Spleen (tissue), 13 donors: ENCODE measurements at places on chromosomes 4 and X. TPM values are rescaled to one million over a fixed set of nuclear protein-coding genes. Genes with fewer than 3 reads are reported as not detected.

DNA sequence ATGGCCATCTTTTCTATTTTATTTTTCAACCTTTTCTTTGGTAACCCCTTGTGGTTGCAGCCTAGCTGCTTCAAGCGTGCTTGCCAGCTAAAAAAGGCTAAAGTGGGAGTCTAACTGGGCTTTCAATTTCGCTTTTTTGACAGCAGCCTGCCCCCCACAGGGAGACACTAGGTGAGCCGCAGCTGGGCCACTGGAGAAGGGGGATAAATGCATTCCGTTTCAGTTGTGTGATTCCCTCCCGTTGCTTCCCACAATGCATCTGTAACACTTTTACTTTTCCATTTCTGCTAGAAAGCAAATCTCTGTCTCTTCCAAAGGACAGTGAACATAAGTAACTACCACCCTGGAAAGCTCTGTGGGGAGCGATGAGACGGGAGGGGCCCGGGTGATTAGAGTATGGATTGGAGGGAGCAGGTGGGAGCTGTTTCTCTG lies 86.3 kb upstream of the RAPGEF2 start:
- H3K4me1 ChIP-seq, result peaks cover 8% of the 10 kb centered on the region
- H3K27me3 ChIP-seq, result no peaks in the 10 kb centered on the region

DNA sequence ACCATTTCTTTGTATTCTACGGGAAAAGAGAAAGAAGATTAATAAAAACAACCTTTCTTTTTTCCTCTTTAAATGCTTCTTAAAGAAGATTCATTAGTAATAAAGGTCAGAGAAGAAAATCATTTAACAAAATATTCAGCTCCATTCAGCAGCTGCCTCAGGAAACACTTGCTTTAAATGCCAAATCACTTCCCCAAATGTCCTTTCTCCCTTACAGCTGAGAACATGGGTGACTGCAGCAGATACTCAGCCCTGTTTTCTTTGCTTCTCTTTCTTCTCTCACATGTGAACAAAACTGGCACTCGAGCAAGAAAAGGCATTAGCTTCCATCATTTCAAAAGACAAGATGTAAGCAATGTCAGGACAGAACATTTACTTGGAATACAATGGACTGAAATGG lies 120.2 kb downstream of the INPP4B start:
- no peak overlapping the region for H3K4me3 ChIP-seq
- no peaks in the 10 kb centered on the region for H3K4me1 ChIP-seq
- DNase-seq, result no peak

DNA sequence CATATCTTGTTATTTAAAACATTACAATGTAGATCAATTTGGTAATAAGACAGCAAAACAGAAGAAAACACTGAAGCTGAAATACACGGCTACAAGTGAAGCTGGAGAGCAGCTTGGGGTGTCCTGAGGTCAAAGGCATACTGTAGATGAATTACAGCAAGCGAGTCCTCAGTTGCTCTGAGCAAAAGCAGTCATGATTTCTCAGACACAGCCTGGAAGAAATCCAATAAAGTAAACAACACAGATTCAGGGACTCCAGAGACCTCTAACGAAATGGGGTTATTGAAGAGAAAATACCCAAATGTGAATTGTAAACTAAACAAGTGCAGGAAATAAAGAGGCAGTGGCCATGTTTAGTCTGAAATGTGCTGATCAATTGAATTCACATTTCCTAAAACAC lies 324.4 kb downstream of the CAMK2D start:
- no peaks in the 10 kb centered on the region for H3K36me3 ChIP-seq
- no peak for DNase-seq
- no peaks in the 10 kb centered on the region for H3K27me3 ChIP-seq
- peak overlapping the region; percentile 37 for H3K27ac ChIP-seq

- peak overlapping the region; percentile 66 for H3K4me3 ChIP-seq
- peaks cover 67% of the 10 kb centered on the region for H3K4me1 ChIP-seq
Observed at GRCh38 chr4:6781561-6781960, 966 bp upstream of the KIAA0232 start.

GRCh38 chr4:56733352-56733751 lies 52.3 kb upstream of the HOPX start:
- H3K27me3 ChIP-seq, result no peaks in the 10 kb centered on the region
- H3K36me3 ChIP-seq, result no peaks in the 10 kb centered on the region
- H3K4me1 ChIP-seq, result no peaks in the 10 kb centered on the region
- no peak overlapping the region for H3K4me3 ChIP-seq
- DNase-seq, result no peak
- H3K27ac ChIP-seq, result no peak overlapping the region

DNA sequence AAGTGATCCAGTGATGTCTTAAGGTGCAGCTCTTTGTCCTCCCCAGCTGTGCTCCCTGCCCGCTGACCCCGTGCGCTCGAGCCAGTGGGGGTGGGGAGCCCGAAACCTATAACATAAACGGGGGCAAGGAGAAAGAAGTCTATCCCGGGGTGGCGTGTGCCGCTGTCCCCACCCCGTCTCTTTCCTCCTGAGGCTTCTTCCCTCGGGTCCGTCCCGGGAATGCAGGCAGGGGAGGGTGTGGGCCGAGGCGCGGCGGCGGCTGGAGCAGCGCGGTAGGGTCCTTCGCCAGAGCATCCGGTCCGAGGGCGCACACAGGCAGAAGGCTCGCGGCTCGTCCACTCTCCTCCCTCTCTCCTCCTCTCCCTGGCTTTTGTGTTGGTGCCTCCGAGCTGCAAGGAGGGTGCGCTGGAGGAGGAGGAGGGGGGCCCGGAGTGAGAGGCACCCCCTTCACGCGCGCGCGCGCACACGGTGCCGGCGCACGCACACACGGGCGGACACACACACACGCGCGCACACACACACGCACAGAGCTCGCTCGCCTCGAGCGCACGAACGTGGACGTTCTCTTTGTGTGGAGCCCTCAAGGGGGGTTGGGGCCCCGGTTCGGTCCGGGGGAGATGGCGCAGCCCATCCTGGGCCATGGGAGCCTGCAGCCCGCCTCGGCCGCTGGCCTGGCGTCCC lies at the start of gene RAB33A:
RAB33A (plus strand) TSS at position 517 of the 681 bp plus-strand sequence; CDS start at position 618, 101 bp downstream.
- peak within 1 kb of the TSS; percentile 48 for H3K4me3 ChIP-seq
- H3K27me3 ChIP-seq, result no peaks in the 10 kb centered on the region
- peak within 1 kb of the TSS; percentile 76 for H3K27ac ChIP-seq
- peaks cover 3% of the 10 kb centered on the region for H3K4me1 ChIP-seq

- DNase-seq, result no peak
- H3K27me3 ChIP-seq, result no peaks in the 10 kb centered on the region
- no peak overlapping the region for H3K4me3 ChIP-seq
- H3K27ac ChIP-seq, result no peak overlapping the region
- no peaks in the 10 kb centered on the region for H3K4me1 ChIP-seq
Observed at GRCh38 chr4:142961866-142962265, 115.8 kb upstream of the INPP4B start.

DNA sequence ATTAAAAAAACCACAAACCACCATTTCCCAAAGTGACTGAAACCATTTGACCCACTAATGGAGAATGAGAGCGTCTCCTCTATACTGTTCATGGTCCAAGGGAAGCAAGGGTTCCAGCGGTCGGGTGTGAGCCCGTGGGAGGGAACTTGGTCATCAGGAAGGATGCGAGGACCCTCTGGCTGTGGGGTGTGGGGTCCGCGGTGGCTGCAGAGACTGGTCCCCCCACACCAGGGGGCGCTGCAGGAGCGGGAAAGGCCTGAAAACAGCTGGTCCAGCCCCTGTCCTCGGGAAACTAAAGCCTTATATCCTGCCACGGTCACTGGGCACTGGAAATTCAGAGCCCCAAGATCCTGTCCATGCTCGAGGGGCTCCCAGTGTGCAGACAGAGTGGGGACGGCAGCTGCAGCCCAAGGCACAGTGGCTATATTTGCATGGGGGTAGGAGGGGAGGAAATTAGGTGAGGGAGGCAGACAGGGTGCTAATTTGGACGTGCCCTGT lies 4.3 kb downstream of the BLOC1S4 start:
- H3K36me3 ChIP-seq, result no peaks in the 10 kb centered on the region
- H3K4me1 ChIP-seq, result peaks cover 44% of the 10 kb centered on the region
- no peak overlapping the region for H3K4me3 ChIP-seq

GRCh38 chr4:40099010-40099409 lies 42.4 kb downstream of the N4BP2 start:
- DNase-seq, result no peak
- no peaks in the 10 kb centered on the region for H3K4me1 ChIP-seq
- no peaks in the 10 kb centered on the region for H3K36me3 ChIP-seq
- no peaks in the 10 kb centered on the region for H3K27me3 ChIP-seq
- no peak overlapping the region for H3K4me3 ChIP-seq

- no peak overlapping the region for H3K27ac ChIP-seq
- H3K4me3 ChIP-seq, result no peak overlapping the region
- DNase-seq, result no peak
- no peaks in the 10 kb centered on the region for H3K36me3 ChIP-seq
- no peaks in the 10 kb centered on the region for H3K27me3 ChIP-seq
Observed at GRCh38 chr4:154591890-154592289, 1.3 kb upstream of the FGA start.

DNA sequence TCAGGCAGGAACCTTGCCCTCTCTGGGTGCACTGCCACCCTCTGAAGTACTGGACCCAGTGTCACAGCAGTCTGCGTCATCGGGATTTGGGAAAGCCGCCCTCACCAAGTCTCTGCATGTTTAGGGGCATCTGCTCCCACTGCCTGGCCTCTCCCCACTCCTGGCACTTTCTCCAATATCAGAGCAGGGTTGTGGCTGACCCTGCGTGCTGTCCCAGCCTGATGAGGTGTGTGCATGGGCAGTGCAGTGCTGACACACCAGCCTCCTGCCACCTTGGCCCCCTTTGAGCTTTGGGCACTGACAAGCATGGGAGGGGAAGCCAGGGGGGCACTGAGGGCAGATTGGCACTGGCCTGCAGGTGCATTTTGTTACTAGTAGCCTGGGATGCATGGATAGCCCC lies 652.5 kb downstream of the GABRG1 start:
- no peaks in the 10 kb centered on the region for H3K36me3 ChIP-seq
- H3K27me3 ChIP-seq, result no peaks in the 10 kb centered on the region
- peak; percentile 53 for DNase-seq
- no peak overlapping the region for H3K27ac ChIP-seq

- H3K4me1 ChIP-seq, result no peaks in the 10 kb centered on the region
- H3K27me3 ChIP-seq, result no peaks in the 10 kb centered on the region
- H3K4me3 ChIP-seq, result no peak overlapping the region
Observed at GRCh38 chrX:154991039-154991438, 31.5 kb downstream of the F8 start.

- no peak overlapping the region for H3K4me3 ChIP-seq
- no peaks in the 10 kb centered on the region for H3K36me3 ChIP-seq
- H3K27ac ChIP-seq, result no peak overlapping the region
Observed at GRCh38 chrX:116009346-116009745, 161.2 kb upstream of the AGTR2 start.

DNA sequence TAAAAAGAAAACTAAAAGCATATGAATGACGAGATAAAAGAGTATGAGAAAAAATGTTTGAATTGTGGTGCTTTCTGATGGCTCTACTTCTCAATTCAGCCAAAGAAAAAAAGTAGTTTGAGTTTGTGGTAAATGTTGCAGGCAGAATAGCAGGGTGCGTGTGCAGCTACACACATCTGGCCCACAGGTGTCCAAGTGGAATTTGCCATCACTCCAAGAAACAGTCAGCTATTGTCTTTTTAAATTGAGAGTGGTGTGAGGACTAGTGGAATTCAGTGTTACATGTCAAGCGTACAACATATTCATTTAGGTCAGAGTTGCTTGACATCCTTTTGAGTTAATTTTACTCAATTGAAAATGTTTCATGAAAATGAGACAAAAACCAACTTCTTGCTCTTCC lies 424.8 kb upstream of the MAD2L1 start:
- no peak overlapping the region for H3K4me3 ChIP-seq
- no peaks in the 10 kb centered on the region for H3K36me3 ChIP-seq
- H3K27ac ChIP-seq, result no peak overlapping the region
- H3K4me1 ChIP-seq, result no peaks in the 10 kb centered on the region
- DNase-seq, result no peak

- no peaks in the 10 kb centered on the region for H3K4me1 ChIP-seq
- no peaks in the 10 kb centered on the region for H3K36me3 ChIP-seq
- H3K4me3 ChIP-seq, result no peak overlapping the region
- peaks cover under 1% of the 10 kb centered on the region for H3K27me3 ChIP-seq
- DNase-seq, result no peak
Observed at GRCh38 chr4:6206771-6207290, 6.5 kb upstream of the JAKMIP1 start.

DNA sequence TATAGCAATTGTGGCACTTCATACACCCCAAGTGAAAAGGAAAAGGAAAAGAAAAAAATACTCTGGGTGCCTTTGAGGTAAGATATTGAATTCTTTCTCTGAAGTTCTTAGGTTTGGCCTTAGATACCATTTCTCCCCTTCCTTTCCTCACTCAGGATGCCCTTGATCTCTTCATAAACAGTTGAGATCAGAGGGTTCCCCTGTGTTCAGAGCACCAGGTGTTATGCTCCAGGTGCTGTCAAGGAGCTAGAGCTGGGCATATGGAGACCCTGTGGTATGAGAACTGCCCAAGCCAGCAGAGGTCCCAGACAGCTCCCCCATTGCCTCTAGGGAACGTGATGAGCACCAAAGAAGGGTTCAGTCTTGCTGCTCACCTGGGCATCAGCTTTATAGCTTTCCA lies 17.1 kb upstream of the CD40LG start:
- no peak for DNase-seq
- H3K27me3 ChIP-seq, result no peaks in the 10 kb centered on the region
- H3K4me1 ChIP-seq, result peaks cover 35% of the 10 kb centered on the region
- no peaks in the 10 kb centered on the region for H3K36me3 ChIP-seq
- H3K4me3 ChIP-seq, result no peak overlapping the region
- H3K27ac ChIP-seq, result no peak overlapping the region

DNA sequence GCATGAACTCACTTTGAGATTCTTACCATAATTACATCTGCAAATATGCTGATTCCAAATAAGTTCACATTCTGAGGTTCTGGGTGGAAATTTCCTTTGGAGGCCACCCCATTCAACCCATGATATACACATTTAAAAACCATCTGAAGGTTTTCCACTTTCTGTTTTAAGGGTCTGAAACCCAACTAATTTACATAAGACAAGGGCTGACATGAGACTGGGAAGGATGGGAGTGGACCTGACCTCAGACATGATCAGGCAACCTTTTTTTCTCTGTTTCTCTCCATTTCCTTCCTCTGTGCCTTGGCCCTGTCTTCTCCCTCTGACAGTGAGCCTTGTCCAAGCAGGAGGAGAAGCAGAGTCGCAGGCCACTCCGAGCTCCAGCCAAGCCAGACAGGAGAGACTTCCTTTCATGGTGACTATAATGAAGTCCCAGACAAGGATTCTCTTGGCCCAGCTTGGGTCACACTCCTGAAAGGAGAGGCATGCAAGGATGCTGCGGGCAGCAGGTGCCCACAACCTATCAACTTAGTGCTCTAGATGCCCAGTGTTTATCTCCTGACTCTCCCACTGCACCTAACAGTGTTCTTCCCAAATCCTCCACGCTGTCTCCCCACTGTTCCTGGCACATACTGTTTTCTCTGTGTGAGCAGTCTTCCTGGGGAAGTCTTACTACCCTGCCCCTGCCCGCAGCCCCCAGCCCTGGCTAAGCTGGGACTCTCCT lies 39.9 kb downstream of the MSX1 start:
- DNase-seq, result no peak
- no peaks in the 10 kb centered on the region for H3K27me3 ChIP-seq
- no peak overlapping the region for H3K27ac ChIP-seq
- no peaks in the 10 kb centered on the region for H3K36me3 ChIP-seq
- no peak overlapping the region for H3K4me3 ChIP-seq

- H3K4me3 ChIP-seq, result no peak overlapping the region
- H3K4me1 ChIP-seq, result no peaks in the 10 kb centered on the region
Observed at GRCh38 chr4:181760560-181760959, 482.6 kb upstream of the TENM3 start.

LRAT gene
- total RNA-seq, result not detected

LDB2 gene
- total RNA-seq, result 207 TPM

SLC4A4 gene
- 1.1 TPM for total RNA-seq

RRH gene
- total RNA-seq, result 2.0 TPM

CACNA1F gene
- total RNA-seq, result 0.63 TPM

NHSL2 gene
- 8.9 TPM for total RNA-seq

UGT2B10 gene
- not detected for total RNA-seq

NLGN3 gene
- total RNA-seq, result 0.66 TPM

IL21 gene
- 0.20 TPM for total RNA-seq

NAP1L2 gene
- 5.2 TPM for total RNA-seq

FAM9B gene
- not detected for total RNA-seq

DCAF4L1 gene
- 0.37 TPM for total RNA-seq
